ENCODE measurements at places on chromosomes 5 and 9.

DNA sequence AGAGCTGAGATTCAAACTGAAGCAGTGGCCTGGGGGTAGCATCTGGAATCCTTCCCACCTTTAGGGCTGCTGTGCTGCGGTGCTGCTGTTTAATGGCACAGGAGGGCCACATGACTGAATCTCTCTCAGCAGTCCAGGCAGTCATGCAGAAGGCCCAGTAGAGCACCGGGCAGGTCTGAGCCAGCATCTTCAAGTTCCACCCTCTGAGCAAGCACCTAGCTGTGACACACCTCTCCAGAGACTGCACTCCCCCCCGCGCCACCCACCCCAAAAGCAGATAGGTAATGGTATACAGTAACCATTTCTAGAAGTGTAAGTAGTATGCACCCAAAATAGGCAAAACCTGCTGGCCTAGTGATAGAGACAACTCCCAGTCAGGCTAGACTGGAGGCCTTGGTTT lies 8.2 kb downstream of the IL4 start:
- DNase-seq, result no peak

- DNase-seq, result no peak
Measured at GRCh38 chr9:126217250-126217653, 109.4 kb upstream of the MVB12B start.

GRCh38 chr9:4984171-4984620 lies 876 bp upstream of the JAK2 start:
- DNase-seq, result no peak

GRCh38 chr5:54912021-54912420 lies 73.4 kb downstream of the ESM1 start:
- no peak for DNase-seq

DNA sequence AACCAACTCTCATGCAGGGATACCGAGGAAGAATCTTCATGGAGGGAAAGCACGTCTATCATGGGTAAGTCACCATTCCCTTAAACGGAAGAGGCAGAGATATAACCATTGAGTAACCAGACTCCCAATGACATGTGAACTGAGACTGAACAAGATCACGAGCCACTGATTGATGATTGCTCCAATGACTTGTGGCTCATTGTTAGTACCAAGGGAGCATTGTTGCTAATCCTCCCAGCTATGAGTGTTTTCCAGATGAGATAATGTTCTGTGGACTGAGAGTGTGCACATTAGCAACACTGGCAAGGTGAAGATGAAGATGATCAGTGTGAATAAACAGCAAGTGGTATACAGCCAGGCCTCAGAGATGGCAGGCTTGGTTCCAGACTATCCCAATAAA lies 219.2 kb upstream of the MAP3K1 start:
- no peak for DNase-seq

DNA sequence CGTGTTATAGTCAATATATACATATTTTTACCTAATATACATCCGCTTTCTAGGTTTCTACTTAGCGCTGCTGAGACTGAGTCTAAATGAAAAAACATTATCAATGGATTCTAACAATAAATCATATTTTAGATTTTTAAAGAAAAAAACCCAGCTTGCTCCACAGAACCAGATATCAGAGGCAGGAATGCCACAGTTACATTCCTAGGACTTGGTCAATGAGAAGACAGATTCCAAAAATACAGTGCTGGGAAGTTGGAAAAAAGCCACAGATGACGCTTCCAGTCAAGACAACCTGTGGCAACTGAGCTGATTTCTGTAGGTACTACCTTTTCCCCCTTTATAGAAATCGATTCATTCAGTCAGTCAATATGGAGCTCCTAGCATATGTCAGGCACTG lies 577 bp upstream of the CCDC112 start:
- DNase-seq, result no peak
